ENCODE measurements at places on chromosomes 12 and 14.

DNA sequence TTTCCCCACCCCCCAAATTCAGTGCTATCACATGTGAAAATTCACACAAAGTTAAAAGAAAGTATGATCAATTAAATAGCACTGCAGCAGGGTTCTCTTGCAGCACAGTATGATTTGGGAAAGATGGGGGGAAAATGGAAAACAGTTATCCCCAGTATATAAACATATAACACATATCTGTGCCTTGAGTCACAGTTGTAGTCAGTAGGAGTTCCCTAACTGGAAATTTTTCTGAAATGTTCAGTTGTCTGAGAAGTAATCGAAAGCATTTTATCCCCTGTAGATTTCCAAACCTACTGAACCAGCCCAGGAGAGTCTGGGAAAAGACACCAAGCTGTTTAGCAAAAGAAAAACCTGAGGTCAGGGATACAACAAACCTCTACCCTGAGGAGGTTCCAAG is 47.0 kb downstream of the C12orf50 start:
- DNase-seq, result no peak

- DNase-seq, result no peak
Observed at GRCh38 chr14:39614297-39614923, 182.2 kb upstream of the FBXO33 start.

DNA sequence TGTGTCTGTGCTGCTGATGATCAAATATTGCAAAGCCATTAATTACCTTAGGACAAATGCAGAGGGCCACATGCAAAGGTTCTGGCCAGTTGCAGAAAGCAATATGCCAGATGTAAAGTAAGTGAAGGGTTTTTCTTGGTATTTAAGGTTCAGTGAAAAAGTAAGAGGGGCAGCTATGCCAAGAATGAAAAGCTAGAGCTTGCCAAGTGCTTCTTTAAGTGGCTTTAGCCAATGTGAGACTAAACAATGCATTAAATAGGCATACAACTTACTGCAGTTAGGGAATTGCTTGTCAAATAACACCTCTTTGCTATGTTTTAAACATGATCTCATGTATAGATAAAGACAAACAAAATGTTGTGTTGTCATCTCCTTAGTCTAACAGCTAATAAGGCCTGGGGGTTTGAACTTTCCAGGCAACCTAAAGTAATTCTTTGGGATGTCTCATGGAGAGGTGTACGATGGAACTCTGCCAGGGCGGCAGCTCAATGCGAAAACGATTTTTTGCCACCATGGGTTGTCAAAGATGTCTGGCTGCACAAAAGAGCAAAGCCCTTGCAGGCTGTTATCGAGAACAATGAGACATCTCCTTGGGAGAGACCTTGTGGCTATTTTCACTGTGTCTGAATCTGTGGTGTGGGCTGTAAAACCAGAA is 12.0 kb downstream of the IGF1 start:
- no peak for DNase-seq

- peak; percentile 39 for DNase-seq
Observed at GRCh38 chr14:50559990-50560930, at the start of gene ATL1. Gene ATL1, plus strand, starts transcription at chr14:50560145. Its CDS starts 121 bp downstream, at chr14:50560266.

GRCh38 chr12:26122681-26123481 is 2.0 kb downstream of the BHLHE41 start:
- DNase-seq, result no peak

DNA sequence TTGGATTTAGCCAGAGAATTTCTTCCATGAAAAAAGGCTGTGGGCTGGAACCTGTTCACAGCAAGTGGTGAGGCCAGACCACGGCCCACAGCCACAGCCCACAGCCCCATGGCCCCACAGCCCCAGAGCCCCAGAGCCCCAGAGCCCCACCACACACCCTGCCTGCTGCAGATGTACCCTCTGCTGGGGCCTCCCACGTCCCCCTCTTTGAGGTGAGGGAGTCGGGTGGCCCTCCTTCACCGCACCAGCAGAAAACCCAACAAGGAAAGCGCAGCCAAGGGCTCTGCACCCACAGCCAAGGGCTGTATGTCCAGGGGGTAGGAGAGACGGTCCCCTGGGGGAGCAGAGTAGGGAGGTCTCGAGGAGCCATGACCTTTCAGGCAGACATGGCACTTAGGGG is 327.5 kb upstream of the DIO3 start:
- DNase-seq, result no peak

DNA sequence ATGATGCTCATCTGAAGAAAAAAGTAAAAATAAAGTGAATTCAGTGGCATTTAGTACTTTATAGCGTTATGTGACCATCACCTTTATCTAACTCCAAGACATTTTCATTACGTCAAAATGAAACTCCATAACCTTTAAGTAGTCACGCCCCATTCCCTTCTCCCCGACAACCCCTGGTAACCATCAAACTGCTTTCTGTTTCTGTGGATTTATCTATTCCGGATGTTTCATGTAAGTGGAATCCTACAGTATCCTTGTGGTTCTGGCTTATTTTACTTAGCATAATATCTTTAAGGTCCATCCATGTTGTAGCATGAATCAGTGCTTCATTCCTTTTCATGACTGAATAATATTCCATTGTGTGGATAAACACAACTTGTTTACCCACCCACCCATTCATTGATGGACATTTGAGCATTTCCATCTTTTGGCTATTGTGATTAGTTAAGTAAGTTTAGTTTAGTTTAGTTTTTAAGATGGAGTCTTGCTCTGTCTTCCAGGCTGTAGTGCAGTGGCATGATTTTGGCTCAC is 18.5 kb upstream of the MAP1LC3B2 start:
- DNase-seq, result no peak

DNA sequence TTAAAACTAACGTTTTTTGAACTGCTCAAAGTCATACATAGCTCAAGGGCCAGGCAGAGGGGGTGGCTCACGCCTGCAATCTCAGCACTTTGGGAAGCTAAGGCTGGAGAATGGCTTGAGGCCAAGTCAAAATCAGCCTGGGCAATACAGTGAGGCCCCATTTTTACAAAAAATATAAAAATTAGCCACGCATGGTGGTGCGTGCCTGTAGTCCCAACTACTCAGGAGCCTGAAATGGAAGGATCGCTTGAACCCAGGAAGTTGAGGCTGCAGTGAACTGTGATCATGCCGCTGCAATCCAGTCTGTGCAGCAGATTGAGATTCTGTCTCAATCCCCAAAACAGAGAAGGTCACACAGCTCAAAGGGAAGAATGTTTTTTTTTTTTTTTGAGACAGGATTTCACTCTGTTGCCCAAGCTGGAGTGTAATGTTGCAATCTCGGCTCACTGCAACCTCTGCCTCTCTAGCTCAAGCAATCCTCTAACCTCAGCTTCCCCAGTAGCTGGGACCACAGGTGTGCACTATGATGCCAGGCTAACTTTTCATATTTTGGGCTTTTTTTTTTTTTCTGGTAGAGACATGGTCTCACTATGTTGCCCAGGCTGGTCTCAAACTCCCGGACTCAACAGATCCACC is 2.9 kb downstream of the RBM23 start:
- no peak for DNase-seq

Measured in GM12892 (cell line).